ENCODE measurements at places on chromosomes 12 and 14.

DNA sequence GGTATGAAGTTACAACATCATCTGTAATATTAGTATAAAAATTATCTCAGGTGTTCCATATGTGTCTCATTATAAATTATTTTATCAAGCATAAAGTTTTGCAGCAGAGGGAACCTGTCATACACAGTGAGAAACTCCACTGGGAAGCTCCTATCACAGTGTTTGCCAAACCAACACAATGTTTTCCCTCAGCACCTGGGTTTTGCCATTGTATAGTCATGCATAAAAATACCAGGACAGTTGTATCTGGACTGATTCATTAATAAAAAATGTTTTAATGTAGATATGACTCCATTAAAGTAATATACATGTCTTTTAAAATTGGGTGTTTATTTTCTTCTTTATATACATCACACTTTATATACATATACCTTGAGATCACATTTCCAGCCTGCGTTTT, 56.6 kb downstream of the METTL25 start:
- no peak for DNase-seq

GRCh38 chr14:61876362-61877034, 114.3 kb downstream of the SNAPC1 start:
- no peak for DNase-seq

GRCh38 chr12:10165421-10165820, 6.5 kb downstream of the OLR1 start:
- DNase-seq, result no peak

DNA sequence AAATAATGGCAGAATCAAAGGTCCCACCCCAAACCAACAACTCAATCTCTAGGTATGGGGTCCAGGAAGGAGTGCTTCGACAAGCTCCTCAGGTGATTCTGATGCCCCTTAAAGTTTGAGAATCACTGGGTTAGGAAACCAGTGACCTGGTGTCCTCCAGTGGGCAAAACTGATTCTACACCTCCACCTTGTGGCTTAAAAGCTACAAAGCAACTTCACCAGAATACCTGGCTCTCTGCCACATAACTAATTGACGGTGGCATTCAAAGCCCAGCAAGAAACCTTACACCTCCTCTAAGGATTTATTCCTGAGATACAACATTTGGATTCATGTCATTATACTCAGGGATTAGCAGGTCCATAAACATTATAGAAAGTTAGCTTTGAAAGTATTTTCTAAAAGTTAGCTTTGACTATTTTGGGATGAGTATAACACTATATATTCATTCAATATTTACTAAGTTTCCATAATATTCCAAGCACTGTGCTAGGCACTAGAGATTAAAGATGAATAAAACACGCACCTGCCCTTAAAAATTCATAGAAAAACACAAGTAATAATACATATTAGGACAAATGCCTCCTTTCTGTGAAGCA, 45.4 kb downstream of the DCAF5 start:
- no peak for DNase-seq

DNA sequence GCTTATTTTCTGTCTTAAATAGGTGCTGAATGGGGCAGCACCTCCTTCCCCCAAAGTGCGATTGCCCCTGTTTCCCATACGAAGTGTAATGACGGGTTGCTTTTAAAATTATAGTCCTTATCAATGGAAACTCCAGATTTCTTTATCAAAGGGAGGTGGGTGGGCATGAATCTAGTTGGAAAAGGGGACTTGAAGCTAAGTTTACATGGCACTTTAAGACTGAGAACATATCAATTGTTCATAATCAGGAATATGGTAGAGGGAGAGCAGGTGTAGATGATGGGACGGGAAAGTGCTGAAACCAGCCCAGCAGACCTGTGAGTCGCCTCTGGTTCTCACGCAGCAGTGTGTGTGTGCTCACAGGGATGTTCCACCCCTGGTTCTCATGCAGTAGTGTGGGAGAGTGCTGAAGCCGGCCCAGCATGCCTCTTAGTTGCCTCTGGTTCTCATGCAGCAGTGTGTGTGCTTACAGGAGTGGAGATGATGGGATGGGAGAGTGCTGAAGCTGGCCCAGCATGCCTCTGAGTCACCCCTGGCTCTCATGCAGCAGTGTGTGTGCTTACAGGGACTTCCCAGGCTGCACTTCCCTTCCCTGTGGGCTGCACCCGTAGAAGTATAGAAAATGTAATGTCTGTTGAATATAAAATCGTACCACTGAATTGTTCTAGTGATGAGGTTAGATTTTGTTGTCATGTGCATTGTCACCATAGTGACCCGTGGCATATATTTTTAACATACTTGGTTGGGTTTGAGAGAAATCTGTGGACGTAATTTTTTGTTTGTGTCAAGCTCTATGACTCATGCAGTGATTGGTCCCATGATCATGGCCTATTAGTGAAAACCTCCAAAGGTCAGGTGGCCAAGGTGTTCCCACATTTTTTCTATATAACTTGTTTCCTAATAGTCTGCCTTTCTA, 51.6 kb downstream of the GPATCH2L start:
- no peak for DNase-seq

GRCh38 chr12:63918800-63919300, 74.3 kb downstream of the SRGAP1 start:
- no peak for DNase-seq

DNA sequence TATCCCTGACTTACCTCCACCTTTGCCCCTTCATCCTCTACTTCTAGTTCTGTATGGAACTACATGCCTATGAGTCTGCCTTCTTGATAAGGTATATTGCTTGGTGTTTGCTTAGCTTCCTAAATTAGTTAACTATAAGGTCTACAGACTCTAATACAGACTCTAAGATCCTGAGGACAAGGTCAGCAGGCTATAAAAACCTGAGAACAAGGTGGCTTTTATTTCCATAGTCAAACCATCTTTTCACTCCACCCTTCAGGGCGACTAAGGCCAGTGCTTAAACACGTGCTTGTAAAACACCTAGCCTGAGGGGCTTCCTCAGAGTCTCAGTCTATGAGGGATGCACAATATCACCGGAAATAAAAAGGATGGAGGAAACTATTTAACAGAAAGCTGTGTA, 36.1 kb upstream of the COL2A1 start:
- DNase-seq, result no peak

GRCh38 chr14:73786636-73787485, 64.8 kb upstream of the PTGR2 start:
- peak; percentile 64 for DNase-seq

DNA sequence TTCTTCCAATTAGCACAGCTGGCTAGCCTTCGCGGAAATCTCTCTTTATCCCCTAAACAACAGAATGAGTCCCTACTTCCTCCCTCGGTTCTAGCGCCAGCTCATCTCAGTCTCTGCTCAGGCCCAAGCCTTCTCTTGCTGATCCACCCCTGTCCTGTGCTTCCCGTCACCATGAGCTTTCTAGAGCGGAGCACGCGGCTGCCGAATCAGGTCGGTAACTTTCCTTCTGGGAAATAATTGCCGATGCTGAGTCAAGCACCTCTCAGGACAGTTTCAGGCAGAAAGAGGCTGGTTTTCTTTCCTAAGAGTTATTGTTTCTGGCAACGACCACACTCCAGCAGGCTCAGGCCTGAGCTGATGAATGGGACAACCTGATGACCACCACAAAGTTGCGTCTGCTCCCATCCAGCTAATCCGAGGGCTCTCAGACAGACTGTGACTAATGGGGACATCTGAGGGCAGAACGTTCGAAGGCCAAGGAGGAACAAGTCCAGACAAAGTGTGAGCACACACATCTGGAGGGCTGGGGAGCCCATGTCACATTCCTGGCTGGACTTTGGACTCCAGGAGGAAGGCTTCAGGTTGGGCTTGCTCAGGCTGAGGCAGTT, 13.6 kb upstream of the GPR68 start:
- no peak for DNase-seq
